ENCODE measurements at places on chromosomes 1 and 21. TPM values are rescaled to one million over a fixed set of nuclear protein-coding genes. Genes with fewer than 3 reads are reported as not detected.

The KHDC4 gene
- 36.6 TPM for polyA plus RNA-seq

The DNAJC28 gene
- 2.1 TPM for polyA plus RNA-seq

The SLFNL1 gene
- polyA plus RNA-seq: 0.68 TPM

The NPHS2 gene
- polyA plus RNA-seq: not detected

The DTL gene
- 7.8 TPM for polyA plus RNA-seq

The TRIM46 gene
- polyA plus RNA-seq: 0.40 TPM

The PRPF38B gene
- polyA plus RNA-seq: 42.2 TPM

The LORICRIN gene
- polyA plus RNA-seq: not detected

The HRNR gene
- polyA plus RNA-seq: 0.09 TPM

The CNKSR1 gene
- 2.5 TPM for polyA plus RNA-seq

The NHLH1 gene
- 1.5 TPM for polyA plus RNA-seq

The LEPR gene
- 5.9 TPM for polyA plus RNA-seq

The FCAMR gene
- not detected for polyA plus RNA-seq

The CHIA gene
- not detected for polyA plus RNA-seq

The IGSF3 gene
- polyA plus RNA-seq: 24.8 TPM

The UBL4B gene
- polyA plus RNA-seq: not detected

The TMOD4 gene
- polyA plus RNA-seq: 27.4 TPM

The TEKT2 gene
- 0.44 TPM for polyA plus RNA-seq

The MPL gene
- 0.41 TPM for polyA plus RNA-seq

The ANKRD65 gene
- polyA plus RNA-seq: 24.7 TPM

The TSPAN2 gene
- polyA plus RNA-seq: 9.4 TPM

The IL23R gene
- not detected for polyA plus RNA-seq

The NPPB gene
- polyA plus RNA-seq: not detected

The FCN3 gene
- polyA plus RNA-seq: 0.50 TPM

The RGS13 gene
- 0.15 TPM for polyA plus RNA-seq

The SERPINC1 gene
- polyA plus RNA-seq: 0.12 TPM

Data from hindlimb muscle (tissue), 1 donor.